ENCODE measurements at places on chromosomes 16 and 17.

- DNase-seq: peak; percentile 50
Measured at GRCh38 chr16:54070789-54071343, 215.7 kb downstream of the IRX3 start.

GRCh38 chr16:7755347-7755882, 422.8 kb downstream of the RBFOX1 start:
- DNase-seq: peak; percentile 49

DNA sequence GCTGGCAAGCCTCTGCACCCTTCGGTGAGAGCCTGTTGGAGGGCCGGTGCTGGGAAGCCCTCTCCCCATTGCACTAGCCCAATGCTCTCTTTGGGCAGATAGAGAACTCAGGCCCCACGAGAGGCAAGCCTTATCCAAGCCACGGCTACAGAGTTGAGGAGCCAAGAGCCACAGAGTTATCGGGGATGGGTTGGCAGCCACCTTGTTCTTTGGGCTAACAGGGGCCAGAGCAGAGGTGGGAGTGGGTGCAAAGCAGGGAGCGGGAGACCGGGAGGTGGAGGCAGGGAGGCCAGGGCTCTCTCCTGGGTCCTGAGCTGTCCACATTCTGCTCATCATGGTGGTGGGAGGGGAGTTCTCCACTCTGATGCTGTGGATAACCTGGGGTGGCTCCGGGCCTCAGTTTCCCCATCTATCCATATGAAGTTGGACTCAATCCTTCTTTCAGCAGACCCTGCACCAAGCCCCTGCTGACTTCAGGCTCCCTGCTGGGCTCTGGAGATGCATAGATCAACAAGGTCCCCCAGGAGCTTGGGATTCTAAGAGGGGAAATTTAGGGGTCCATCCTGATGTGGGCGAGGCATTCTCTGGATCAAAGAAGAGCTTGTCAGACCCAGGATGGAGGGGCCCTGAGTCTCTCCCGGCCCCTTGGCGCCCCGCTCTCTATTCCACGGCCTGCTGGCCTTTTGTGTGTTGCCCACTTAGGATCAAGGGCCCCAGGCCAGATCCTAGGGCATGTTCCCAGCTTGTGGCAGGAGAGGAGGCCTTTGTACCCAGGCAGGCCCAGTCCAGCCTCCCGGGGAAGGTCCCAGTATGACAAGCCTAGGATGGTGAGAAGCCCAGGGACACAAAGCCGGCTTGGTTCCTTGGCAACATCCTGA, 557 bp upstream of the CX3CL1 start:
- no peak for DNase-seq

GRCh38 chr17:28125526-28126378, 83.3 kb downstream of the NLK start:
- no peak for DNase-seq

DNA sequence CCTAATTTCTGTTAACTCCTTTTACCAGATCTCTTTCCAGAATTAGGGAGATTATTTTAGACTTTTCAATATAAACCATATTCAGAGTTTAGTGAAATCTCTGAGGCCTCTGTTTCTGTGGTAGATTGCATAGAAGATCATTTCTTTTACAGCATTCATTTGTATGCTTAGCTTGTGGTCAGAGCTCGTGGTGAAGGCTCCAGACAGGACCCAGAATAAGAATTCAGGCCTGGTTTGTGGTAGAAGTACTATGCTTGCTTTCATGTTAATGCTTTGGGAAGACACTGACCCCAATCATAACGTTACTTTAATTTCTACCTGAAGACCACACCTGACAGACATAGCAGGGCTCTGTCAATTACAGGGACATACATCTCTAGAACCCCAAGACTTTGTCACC, 258.1 kb downstream of the FTO start:
- DNase-seq: no peak

GRCh38 chr16:59601452-59601851, 867.3 kb upstream of the GOT2 start:
- no peak for DNase-seq

DNA sequence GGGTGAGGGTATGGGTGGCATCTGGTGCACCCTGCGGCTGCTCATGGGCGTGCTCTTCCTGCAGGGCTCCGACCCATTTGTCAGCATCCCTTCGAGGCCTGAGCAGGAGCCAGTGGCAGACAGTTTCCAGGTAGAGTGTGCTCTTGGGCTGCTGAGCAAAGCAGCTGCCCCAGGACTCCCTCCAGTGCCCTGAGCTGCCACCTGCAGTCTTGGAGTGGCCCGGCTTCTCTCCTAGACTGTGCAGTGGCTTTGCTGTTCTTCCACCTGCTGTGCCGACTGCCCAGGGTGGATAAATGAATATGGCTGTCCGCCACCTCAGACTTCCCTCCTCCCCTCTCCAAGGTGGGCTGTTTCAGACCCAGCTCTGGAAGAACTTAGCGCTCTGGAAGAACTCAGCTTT, 10.8 kb upstream of the JPT2 start:
- DNase-seq: no peak

- DNase-seq: peak; percentile 82
Measured at GRCh38 chr17:70767102-70767701, 597.9 kb downstream of the KCNJ2 start.

- DNase-seq: no peak
Measured at GRCh38 chr17:27407916-27408864, 48.1 kb upstream of the KSR1 start.

DNA sequence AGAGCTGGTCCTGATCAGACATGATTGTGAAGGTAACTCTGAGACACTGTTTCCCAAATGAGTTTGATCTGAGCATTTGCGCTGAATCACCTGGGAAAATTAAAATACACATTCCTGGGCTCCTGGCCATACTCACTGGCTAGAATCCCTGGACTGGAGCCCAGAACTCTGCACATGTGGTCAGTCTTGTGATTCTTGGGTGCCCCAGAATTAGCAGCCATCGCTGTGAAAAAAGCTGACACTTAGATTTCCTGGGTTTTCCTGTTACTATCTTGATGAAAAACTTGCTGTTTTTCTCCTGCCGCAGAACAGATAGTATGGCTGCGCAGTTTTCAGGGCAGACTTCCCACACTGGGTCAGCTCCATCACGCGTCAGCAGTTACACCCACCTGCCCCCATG, 24.6 kb downstream of the NECAB2 start:
- DNase-seq: peak; percentile 27

GRCh38 chr17:50035421-50035879, 20.5 kb upstream of the ITGA3 start:
- no peak for DNase-seq

- no peak for DNase-seq
Measured at GRCh38 chr16:82631701-82632685, 5.2 kb downstream of the CDH13 start.

GRCh38 chr16:87961623-87962022, 10.4 kb downstream of the BANP start:
- DNase-seq: no peak

GRCh38 chr16:22174642-22175041, 12.3 kb downstream of the SDR42E2 start:
- no peak for DNase-seq

DNA sequence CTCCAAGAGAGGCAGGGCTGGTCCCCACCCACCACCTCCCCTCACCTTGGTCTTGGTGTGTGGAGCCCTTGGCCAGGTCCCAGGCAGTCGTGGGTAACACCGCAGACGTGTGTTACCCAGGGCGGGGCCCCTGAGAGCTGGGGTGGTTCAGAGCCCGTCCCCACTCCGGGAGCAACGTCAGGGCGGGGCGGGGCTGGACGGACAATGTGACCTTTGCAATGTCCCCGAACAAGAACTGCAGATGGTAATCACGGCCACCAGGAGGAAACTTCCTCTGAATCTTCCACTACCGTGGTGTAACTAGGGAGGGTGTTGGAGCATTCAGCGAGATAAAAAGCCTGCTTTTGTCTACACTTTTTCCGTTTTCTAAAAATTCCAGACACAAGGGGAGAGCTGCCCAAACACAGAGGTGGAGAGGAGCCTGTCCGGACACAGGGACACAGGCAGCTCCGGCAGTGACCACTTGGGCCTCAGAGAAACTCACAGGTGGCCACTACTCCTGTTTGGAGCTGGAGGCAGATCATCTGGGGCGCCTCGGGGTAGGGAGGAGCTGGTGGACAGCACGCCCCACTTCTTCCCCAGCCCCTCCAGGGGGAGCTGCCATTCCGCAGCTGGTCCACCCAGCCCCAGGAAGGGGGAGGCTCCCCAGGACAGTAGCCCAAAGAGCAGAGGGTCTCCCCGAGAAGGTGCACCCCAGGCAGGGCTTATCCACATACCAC, 14.2 kb upstream of the SLC38A10 start:
- DNase-seq: peak; percentile 69
